ENCODE measurements at places on chromosomes 12 and 14.

- DNase-seq = no peak
These were observed 29.0 kb upstream of the WDR89 start for GRCh38 chr14:63670692-63671091.

DNA sequence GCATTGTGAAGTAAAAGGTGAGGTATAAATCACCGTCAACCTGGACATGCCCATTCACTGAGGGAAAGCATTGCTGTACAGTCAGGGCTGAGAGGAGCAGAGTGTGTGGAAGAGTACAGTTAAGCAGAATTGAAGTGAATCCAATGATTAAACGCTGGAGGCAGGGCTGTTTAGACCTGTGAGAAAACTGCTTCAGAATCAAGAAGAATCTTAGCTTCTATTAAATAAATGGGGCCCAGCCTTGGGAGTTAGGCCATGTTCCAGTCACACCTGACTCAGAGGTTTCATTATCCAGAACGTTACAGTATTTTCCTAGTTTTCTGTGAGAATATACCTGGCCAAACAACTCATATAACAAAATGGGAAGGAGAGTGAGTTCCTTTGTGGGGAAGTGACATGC, 86.9 kb downstream of the ATP23 start:
- no peak for DNase-seq

DNA sequence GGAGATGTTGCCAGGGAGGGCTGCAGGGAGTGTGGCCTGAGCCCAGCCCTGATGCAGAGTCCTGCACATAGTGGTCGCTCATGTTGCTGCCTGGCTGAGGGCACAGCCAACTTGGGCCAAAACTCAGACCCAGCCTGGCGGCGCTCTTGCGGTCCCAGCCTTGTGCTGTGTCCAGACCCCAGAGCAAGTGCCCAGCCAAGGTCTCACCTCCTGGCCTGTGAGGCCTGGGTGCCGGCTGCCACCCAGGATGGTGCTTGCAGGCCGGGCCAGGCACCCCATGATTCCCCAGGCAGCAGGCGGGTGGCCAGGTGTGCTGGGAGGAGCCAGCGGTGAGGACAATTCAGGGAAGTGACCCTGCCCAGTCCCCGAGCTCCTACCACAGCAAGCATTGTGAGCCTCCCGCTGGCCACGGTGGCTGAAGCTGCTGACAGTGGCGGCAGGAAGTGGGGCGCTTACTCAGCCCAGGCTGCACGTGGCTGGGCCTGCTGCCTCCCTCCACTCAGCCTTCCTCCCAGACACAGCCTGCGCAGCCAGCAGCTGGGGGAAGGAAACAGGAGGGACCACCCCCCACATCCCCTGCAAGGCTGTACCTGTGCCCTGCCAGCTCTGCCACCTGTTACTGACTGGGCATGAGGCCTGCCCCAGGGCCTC, 17.7 kb upstream of the PGF start:
- no peak for DNase-seq

GRCh38 chr12:28925719-28926376, 223.2 kb upstream of the FAR2 start:
- DNase-seq = no peak

DNA sequence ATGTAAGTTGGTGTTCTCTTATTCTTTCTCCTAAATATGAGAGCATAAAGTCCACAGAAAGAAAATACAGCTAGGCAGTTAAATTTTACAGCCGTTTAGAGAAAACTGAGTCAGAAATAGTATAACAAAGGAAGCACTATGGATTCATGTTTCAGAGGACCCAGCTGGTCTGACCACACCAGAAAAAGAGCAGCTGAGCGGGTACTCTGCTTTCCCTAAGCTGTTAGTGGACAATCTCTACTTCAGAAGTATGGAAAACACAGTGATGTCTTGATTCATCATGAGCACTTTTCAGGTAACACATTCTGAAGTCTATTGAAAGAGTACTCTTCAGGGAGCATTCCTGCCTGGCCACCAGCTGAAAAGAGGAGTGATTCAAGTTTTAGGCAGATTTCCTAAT, 12.4 kb downstream of the PPM1H start:
- no peak for DNase-seq

GRCh38 chr12:62133440-62133839, 126.8 kb upstream of the USP15 start:
- DNase-seq = no peak

- DNase-seq = no peak
These were observed 224.3 kb upstream of the DCN start for GRCh38 chr12:91406920-91407341.

- DNase-seq = no peak
These were observed 35.2 kb upstream of the RNASE1 start for GRCh38 chr14:20837831-20838230.

DNA sequence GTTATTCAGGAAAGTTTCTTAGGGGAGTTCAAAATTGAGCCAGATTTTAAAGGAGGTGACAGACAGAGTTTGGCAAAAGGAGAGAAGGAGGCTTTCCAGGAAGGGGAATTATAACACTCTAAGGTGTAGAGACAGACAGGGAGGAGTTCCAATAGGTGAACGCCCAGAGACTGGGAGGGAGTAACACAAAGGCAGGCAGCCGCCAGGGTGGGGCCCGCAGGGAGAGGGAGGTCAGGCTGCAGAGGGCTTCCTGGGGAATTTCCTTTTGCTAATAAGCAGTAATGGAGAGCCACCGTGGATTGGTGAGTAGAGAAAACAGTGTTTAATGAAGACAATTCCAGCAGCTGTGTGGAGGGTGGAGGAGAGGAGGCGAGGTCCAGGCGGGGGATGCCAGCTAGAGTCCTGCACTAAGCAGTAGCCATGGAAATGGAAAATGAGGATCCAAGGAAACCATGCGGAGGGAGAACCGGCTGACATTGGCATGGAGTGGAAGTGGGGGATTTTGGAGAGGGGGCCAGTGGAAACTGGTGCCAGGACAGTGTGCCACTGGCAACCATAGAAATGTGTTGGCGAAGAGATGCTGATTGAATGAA, 22.2 kb downstream of the GRIN2B start:
- DNase-seq = no peak

DNA sequence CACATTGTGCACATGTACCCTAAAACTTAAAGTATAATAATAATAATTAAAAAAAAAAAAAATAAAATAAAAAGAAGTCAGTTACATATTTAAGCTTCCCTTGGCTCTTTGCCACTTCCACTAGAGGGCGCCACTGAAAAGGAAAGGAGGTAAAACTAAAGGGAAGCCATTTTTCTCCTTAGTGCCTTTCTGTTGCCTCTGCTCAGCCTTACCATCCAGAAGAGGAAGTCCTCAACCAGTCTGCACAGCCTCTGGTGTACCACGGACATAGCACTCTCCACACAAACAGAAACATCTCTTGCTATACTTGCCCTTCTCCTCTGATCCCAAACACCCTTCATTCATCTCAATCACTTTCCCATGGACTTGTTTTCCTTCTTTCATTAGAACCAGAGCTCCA, 169.0 kb upstream of the EEA1 start:
- DNase-seq = peak; percentile 13

DNA sequence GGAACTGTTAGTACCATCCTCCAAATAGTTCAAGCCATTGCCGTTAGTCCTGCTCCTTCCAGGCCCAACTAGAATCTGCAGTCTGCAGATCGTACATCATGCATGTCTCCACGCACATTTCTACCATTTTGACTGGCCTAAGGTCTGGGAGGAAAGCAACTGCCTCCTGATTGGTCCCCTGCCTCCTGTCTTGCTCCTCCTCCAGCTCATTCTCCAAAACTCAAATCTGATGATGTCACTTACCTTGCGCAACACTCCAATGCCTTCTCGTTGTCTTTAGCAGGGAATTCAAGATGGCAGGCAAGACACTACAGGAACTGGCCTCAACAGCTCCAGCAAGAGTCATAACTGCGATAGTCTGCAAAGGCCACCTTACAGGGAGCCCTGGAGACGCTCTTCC, 9.7 kb upstream of the HCAR1 start:
- DNase-seq = no peak

- no peak for DNase-seq
These were observed 118.6 kb upstream of the SYT1 start for GRCh38 chr12:78746001-78746400.
